ENCODE measurements at places on chromosomes 6 and 20. TPM values are rescaled to one million over a fixed set of nuclear protein-coding genes. Genes with fewer than 3 reads are reported as not detected.

DNA sequence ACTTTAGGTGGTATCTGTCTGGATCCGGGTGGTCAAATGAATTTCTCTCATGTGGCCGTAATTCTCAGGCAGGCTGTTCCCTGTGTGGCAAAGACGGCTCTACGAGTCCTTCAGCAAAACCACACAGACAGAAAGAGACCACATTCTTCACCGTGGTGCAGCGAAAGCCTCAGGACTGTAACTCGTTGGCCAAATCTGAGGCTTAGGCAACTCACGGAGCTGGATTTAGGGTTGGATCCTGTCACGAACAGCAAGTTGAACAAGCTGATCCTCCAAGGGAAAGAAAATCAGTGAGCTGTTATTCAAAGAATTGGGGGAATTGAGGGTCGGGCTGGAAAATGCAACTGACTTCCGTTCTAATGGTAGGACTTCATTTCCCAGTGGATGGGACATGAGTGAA, 167.4 kb downstream of the ZMYND8 start:
- DNase-seq: no peak

Gene TM9SF4
- 58.1 TPM for polyA plus RNA-seq

DNA sequence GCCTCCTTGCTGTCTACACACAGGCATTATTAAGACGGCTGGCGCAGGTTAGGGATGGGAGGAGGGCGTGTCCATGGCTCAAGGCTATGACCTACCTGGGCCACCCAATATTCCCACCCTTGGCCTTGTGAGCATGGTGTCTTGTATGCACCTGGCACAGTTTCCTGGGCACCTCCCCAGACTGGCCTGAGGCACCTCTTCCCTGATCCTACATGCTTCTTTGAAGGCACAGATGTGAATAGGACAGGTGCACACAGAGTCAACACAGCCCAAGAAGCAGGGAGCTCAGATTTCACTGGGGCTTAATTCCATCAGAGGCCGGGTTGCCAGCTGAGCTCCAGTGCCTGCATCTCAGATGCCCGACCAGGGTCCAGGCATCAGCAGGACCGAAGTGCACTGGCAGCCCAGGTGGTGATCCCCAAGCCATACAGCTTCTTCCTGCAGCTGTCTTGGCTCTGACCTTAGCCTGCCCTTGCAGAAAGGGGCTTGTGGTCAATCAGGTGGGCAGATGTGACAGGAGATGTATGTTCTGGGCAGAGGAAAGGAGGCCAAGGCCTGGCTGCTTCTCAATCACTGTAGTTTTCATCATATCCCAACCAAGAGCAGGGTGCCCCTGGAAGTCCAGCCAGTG, 287.7 kb downstream of the CLIC5 start:
- no peak for DNase-seq

Gene TRIM15
- not detected for polyA plus RNA-seq

DNA sequence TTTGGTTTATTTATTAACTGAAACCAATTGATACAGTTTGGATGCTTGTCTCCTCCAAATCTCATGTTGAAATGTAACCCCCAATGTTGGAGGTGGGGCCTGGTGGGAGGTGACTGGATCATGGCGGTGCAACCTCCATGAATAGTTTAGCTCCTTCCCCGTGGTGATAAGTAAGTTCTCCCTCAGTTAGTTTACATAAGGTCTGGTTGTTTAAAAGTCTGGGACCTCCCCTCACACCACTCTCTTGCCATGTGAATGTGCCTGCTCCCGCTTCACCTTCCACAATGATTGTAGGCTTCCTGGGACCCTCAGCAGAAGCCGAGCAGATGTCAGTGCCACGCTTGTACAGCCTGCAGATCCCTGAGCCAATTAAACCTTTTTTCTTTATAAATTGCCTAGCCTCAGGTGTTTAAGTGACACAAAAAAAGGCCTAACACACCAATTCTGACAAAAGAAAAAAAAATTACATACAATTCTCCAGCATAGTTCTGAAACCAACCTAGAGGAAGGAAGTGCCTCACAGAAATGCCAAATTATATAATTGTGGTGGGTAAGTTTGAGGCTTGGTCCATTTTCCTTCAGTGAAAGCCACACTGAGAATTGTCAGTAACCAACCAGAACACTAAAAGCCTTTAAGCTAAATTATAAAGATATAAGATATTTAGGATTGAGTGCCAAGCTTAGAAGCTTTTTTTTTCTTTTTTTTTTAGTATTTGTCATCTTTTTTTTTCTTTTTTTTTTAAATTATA, 15.0 kb downstream of the MAP7 start:
- DNase-seq: no peak

DNA sequence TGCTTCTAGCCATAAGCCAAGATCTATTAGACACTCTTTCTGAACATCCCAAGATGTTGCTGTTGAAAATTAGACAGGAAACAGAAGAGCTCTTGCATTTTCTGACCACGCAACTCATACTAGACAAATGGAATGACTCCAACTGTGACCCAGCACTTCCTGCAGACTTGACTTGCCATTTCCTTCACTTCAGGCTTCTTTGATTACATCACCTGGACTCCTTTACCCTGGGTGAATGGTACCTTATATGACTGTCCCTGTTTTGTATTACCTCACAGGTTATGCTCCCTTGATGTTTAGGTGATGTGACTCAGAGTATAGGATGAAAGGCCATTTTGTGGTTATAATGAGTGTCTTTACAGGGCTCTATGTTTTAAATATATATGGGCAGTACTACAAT, 236.1 kb downstream of the BMP2 start:
- DNase-seq: no peak

GRCh38 chr6:4909063-4909706, 94.7 kb downstream of the RPP40 start:
- no peak for DNase-seq

GRCh38 chr20:24632581-24632980, 163.2 kb downstream of the SYNDIG1 start:
- DNase-seq: no peak

DNA sequence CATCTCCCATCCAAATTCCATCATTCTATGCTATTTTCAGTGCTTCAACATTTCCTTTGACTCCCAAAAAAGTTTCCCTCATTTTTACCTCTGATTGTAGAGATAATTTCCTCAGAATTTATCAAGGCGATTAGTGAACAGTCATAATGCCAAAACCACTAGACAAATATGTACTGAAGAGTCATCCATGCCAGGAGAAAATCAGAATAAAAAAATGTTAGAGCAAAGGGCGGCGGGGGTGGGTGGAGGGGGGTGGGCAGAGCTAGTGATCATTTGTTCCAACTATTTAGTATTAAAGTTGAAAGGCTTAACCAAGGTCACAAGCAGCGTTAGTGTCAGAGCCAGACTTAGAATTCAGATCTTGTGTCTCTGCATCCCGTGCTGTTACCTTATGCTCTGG, 5.3 kb upstream of the ADGRF5 start:
- no peak for DNase-seq

DNA sequence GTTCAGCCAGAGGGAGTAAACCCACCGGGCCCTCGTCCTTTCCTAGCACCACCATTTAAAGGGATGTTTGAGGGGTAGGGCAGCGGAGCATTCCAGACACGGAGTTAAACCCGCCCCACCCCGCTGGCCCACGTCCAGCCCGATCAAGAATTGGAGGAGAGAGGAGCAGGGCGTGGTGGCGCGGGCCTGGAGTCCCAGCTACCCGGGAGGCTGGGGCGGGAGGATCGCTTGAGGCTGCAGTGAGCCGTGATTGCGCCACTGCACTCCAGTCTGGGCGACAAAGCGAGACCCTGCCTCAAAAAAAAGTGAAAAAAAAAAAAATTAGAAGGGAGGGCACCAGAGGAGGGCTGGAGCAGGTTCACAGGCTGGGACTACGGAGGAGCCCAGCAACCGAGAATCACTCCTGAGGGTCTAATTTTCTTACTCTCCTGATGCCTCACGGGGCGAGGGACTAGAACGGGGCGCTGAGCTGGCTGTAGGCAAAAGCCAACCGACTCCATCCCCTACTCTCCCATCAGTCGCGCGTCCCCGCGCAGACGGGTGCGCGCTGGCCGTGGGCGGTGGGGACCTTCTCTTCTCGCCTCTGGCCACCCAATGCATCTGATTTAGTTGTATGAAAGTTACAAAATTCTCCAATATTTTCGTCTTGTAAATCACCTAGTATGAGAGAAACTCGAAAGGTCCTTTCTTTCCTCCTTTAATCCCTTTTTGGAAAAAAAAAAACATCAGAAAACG, 6.1 kb upstream of the HSPA1B start:
- DNase-seq: peak; percentile 70

Gene ITPA
- polyA plus RNA-seq: 82.8 TPM

DNA sequence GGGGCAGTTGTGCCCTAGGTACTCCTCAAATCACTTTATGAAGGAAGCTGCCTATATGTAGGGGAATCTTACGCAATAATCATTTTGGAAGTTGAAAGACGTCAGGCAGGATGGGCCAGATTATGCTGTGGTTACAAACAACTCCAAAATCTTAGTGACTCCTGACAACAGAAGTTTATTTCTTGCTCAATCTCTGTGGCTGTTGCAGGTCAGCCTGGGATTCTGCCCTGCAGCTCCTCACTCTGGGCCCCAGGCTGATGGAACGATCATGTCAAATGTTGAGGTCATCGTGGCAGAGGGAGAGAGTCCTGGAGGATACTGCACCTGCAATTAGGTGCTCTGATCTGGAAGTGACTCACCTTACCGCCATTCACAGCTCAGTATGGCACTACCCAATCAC, 88.4 kb downstream of the ZDHHC14 start:
- DNase-seq: no peak

DNA sequence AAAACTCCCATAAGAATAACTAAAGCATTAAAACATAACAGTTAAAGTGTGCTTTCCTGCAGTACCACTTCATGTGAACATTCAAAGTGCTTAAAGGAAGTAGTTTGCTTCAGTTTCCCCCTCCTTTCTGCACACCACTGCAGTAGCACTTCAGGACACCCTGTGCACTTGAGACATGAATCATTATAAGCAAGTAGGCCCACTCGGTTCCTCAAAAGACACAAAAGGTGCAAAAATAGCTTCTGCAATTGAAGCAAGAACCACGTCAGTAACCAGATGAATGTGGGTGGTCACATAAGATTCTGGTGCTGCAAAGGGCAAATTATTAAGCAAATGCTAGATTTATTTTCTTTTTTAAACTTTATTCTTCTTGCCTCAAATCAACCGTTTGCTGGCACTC, 160.6 kb downstream of the HIVEP2 start:
- DNase-seq: no peak

Data from spinal cord (tissue), 10 donors.